ENCODE measurements at places on chromosomes 7 and 10.

DNA sequence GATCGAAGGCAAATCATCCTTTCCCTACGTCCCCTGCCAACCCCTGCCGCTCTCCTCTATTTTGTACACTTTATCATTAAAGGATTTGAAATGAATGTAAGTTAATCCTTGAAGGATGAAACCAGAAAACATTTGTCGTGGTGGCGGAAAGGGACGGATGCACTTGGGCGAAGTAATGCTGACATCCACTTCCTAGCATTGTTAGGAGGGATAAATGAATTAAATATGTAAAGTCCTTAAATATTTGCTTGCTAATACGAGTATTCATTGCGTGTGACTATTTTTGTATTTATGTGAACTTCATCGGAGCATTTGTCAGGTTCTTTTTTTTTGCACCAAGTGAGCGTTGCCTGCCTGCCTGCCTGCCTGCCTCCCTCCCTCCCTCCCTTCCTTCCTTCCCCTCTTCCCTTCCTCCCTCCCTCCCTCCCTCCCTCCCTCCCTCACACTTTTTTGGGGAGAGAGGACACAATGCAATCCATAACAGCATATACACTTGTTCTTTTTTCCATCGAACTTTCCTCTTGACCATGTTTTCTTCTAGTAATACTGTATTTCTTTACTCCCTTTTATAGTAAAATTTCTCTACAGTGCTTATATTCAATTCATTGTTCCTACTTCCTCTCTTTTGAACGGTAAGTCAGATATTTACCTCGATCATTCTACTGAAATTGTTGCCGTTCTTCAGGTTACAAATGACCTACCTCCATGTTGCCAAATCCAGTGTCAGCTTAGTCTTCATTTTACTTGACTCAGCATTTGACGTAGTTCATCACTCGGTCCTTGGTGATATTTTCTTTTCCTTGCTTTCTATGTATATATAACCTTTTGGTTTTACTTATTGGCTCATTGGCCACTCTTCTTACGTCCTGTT is 831 bp downstream of the CCDC7 start:
- no peak for DNase-seq

DNA sequence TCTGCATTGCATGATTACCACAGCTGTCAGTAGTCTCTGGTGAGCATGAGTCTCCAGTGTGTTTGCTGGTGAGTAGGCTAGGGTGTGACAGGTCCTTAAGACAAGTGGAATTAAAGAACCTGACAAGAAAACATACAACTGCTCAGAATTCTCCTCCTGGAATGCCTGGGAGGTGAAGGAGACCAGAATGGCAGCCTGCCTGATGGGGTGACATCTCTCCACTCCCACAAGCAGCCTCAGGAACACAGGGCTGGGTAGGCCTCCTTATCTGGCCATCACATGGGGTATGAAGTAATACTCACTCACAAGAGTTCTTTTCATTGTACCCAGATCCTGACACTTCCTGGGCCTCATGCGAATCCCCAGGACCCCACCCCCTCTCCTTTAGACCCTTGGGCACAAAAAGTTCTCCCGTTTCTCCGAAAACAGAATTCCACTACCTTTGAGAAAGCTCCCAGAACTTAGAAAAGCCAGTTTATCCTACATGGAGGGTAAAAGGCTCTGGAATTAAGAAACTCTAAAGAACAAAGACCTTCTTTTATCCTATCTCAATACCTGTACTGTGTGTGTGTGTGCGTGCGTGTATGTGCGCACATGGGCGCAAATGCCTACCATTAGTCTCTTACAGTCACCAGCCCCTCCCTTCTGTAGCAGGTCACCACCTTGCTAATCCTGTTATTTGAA is 33.4 kb upstream of the C1GALT1 start:
- DNase-seq = no peak

DNA sequence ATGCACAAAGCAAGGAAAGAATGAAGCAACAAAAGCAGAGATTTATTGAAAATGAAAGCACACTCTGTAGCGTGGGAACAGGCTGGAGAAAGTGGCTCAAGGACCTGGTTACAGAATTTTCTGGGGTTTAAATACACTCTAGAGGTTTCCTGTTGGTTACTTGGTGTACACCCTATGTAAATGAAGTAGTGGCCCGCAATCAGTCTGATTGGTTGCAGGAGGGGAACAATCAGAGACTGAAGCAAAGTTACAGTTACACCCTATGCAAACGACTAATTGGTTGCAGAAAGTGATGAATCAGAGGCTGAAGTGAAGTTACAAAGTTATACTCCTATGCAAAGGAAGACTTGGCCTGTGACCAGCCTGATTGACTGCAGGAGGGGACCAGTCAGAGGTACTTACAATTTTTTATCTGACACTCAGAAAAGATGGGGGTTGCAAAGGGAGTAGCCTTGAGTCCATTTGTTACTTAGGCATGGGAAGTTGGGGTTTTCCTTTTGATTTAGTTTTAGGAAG is 3.6 kb upstream of the MTPN start:
- peak; percentile 16 for DNase-seq

DNA sequence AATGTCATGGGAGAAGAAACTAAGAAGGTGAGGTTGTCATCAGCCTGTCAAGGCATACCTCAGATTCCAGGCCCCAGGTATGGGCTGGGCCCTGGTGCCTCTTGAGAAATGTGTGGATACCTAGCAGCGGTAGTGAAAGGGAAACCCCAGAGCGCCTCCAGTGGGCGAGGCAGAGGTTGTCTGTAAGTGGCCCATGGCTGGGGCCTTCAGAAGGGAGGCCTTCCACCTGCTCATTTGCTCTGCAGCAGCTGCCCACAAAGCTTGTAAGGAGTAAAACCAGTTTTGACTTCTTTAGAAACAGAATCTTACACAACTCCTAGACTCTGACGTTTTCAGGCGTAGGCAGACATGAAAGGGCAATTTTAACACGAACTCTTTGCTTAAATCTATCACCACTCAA is 509.9 kb downstream of the PARD3 start:
- DNase-seq = no peak

- peak; percentile 47 for DNase-seq
These were observed at the start of gene CDK13 for GRCh38 chr7:39949971-39950472. TSS of gene CDK13 (plus strand) at chr7:39950256. CDS start at chr7:39950642, 386 bp downstream.
